Activated naive CD4-positive, alpha-beta T cell treated with anti-CD3 and anti-CD28 coated beads for 36 hours (primary cell): ENCODE measurements at places on chromosomes 6 and 20. TPM values are rescaled to one million over a fixed set of nuclear protein-coding genes. Genes with fewer than 3 reads are reported as not detected.

The RUNX2 gene
- total RNA-seq: 3.6 TPM

The RAET1E gene
- not detected for total RNA-seq

The ADGRF1 gene
- total RNA-seq: not detected

The MYB gene
- total RNA-seq: 14.6 TPM

The BPIFB4 gene
- not detected for total RNA-seq

The IP6K3 gene
- not detected for total RNA-seq

The WFDC5 gene
- total RNA-seq: not detected

GRCh38 chr6:135941275-135942025 lies 89.9 kb downstream of the PDE7B start:
- no peak for DNase-seq

GRCh38 chr6:154488802-154489437 lies 21.6 kb downstream of the CNKSR3 start:
- DNase-seq: no peak

GRCh38 chr6:33050014-33050810 lies 23.2 kb downstream of the HLA-DPA1 start:
- no peak for DNase-seq

DNA sequence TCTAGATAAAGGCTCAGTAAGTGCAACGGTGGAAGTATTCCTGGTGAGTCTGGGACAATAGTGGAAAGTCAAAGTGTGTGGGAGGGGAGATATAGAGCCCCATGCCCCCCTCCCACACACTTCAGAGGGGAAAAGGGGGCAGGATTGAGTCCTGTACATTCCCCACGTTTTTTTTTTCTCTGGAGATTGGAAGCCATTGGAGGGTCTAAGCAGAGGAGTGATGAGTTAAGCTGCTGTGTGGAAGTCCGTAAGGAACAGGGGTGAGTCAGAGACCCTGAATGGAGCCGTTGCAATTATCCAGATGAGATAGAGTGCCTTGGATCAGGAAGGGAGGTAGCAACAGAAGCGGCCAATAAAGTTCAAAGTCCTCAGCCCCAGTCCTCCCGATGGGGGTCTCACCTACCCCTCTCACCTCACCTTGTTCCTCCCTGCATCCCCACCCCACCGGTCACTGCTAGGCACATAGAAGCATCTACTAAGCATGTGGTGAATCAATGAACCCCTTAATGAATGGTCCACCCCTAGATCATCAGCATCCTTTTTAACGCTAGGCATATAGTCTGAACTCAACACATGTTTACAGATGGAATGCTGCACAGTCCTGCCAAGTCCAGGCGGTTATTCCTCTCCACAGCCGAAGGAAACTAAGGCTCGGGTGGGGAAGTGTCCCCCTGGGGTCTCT lies 662 bp upstream of the SLC9A8 start:
- DNase-seq: no peak

DNA sequence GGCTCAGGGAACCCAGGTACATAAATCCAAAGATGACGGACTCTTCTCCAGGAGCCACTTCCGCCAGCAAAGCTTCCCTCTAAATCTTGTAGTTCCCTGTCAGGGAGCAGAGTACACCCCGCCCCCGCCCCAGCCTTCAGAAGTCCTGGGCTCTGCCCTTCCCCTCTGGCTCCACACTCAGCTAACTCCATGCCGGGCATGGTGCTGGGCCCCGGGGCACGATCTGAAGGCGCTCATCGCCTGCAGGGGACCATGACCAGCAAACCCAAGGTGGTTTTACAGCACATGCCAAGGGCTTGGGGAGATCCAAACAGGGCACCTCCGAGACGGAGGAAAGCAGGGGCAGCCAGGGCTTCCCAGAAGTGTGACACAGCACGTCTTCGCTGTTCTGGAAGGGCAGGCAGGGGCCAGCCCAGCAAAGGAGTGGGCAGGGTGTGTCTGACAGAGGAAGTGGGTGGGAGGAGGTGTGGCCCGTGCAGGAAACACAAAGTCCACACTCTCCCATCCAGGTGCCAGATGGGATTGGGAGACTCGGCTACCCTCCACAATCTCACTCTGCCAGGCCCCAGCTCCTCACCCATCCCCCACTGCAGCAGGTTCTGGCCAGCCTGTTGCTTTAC lies 41.6 kb upstream of the SLC22A2 start:
- DNase-seq: no peak

DNA sequence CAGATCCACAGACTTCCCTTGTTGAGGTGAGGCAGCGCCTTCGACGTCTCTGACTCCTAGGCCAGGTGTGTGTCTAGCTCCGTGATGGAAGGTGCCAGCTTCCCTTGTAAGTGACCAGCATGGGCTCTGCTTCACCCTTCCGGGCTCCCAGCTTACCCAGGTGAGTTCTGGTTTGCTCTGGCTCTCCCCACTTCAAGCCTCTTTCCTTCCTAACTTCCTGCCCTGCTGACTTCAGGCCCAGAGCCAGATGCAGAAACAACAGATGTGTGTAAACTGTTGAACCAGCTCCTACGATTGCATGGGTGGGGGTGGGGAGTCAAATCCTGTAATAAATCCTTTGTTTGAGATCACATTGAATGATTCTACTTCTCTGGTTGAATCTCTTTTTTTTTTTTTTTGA lies 51.6 kb upstream of the BMP6 start:
- DNase-seq: no peak

DNA sequence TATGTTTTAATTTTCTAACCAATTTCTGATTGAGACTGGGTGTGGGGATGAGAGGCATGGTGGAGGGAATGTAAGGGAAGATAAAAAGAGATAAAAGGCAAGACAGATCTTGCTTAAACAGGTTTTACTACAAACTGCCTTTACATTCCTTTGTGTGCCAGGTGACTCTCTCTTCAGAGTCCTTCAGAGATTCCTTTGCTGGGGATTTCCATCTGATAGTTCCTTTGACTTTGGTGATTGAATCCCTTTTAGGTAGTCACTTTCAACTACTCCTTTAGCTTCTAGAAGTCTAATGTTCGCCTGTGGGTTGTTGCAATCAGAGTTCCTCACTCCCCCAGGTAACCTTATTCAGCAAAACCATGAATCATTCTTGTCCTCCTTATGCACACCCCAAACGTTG lies 283.3 kb upstream of the MANEA start:
- no peak for DNase-seq

- DNase-seq: no peak
These were observed 2.9 kb downstream of the FNDC1 start for GRCh38 chr6:159172091-159172491.

DNA sequence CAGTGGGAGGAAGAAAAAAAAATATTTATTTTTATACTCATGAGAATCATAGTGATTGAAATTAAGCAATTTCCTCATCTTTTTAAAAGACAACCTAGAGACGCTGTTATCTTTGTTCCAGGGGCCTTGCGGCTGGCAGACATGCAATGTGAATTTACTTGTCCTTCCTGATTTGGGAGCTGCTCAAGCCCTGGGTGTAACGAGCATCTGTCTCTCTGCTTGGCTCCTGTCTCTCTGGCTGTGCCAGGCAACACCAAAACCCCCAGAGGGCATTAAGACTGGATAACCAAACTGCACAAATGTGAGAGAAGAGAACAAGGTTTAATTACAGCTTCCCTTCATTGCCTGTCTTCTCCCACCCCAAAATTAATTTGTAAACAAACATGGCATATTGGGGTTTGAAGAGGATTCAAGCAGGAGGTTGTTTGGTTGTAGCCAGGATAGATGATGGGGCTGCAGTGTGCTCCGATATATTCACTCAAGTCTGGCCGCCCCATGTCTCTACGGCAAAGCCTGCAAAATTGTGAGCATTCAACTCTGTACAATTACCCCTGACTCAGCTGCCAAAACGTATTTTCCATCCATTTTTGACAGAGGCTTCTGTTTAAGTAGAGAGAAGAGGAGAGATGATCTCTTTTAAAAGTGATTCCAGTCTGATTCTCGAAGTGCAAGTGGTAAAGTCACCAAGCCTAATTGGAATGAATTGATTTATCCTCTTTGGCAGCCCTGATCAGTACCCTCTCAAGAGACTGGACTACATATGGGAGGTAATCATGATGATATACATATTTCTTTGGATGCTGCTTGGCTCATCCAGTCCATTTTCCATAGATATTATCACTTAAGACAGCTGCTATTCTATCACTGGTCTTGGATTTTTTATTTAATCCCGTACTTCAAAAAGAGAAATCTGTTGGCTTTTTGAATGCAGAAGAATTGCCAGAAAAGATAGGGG lies 170.2 kb downstream of the SLC24A3 start:
- no peak for DNase-seq

- no peak for DNase-seq
These were observed 54.8 kb downstream of the NFATC2 start for GRCh38 chr20:51487565-51488268.

GRCh38 chr6:27890445-27891319 lies 21.5 kb downstream of the OR2B2 start:
- peak; percentile 81 for DNase-seq
